ENCODE measurements at places on chromosomes 12 and 14.

- DNase-seq = no peak
Measured at GRCh38 chr12:114430306-114430705, 24.4 kb upstream of the TBX5 start.

DNA sequence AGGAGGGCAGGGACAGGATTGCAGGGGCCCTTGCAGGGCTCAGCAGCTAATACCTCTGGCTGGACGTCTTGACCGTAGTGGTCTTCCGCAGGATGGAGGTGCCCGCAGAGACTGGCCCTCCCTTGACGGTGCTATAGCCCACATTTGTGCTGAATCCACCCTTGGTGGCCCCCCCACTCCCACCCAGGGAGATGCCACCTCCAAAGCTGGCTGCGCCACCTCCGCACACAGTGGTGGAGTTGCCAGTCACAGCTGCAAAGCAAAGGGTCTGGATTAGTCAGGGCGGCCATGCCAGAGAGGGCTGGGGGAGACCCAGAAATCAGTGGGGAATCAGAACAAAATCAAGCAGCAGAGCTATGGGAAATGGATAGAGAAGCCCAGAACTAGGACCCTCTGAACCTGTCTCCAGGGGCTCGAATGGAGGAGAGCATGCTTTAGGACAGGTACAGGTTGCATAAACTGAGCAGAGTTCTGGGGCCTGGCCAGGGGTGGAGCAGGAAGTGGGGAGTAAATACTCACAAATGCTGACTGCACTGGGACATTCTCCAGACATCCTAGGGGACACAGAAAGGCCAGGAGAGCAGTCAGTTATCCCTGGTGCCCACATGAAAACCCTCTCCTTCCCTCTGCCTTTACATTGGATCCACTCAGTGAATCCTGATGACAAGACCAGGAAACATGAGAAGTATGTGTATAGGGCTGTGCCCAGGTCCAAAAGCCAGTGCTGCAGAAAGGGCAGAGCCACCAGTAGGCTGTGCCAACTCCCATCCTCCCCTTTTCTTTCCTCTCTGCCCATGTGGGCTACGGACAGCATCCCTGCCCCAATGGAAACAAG, 8.1 kb upstream of the KRT4 start:
- no peak for DNase-seq

GRCh38 chr14:65723348-65723747, 310.8 kb downstream of the FUT8 start:
- DNase-seq = no peak

DNA sequence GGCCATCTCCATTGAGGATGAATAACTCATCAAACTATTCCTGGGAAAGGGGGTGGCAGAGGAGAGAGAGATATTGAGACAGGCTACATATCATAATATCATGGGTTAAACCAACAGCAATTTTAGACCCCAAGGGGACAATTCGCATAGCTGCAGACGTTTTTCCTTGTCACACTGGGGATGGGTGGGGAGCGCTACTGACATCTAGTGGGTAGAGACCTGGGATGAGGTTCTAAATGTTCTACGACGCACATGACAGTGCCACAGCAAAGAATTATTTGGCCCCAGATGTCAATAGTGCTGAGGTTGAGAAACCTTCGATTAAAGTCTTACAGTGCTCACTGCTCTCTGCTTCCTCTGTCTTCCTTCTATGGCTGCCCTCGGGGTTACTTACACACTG, 425.6 kb downstream of the NRXN3 start:
- DNase-seq = peak; percentile 27

- no peak for DNase-seq
Measured at GRCh38 chr12:74227846-74228545, 309.6 kb upstream of the ATXN7L3B start.

- DNase-seq = no peak
Measured at GRCh38 chr14:72597252-72598233, 296.4 kb downstream of the DPF3 start.

GRCh38 chr14:84247693-84248092, 1282.3 kb upstream of the FLRT2 start:
- no peak for DNase-seq

GRCh38 chr14:54570631-54571415, 3.9 kb downstream of the SAMD4A start:
- no peak for DNase-seq

- no peak for DNase-seq
Measured at GRCh38 chr14:76931631-76932402, 96.7 kb downstream of the IRF2BPL start.

- peak; percentile 0 for DNase-seq
Measured at GRCh38 chr12:34397591-34398365, 375.5 kb downstream of the ALG10 start.

DNA sequence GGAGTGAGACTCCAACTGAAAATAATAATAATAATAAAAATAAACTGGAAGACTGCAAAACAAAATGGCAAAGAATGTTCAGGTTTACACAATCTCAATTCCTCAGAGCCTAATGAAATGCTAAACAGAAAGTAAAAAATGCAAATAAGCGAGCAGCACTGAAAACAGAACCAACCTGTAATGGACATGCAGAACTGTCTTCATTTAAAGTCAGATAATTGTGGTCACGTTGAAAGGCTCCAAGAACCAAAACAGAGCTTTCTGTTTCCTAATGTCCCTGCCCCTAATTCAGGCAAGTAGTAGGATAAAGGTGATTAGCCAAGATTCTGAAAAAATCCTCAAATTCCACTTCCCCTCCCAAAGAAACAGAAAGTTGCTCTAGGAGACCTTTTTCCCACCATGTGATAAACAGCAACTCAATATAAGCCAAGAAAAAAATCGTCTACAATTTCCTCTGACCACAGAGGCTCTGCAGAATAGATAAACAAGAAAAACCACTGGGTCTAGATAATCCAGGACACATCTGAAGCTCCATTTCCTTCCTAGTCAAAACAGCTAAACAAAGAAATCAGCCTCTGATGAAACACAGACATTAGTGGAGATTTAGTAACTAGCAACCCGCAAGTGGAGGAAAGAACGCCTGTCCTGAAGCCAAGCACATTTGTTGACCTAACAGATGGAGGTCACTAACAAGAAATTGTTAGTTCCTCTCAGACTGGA, 3.0 kb downstream of the MIS18BP1 start:
- DNase-seq = no peak

GRCh38 chr14:94224040-94224439, 49.9 kb downstream of the PPP4R4 start:
- no peak for DNase-seq

DNA sequence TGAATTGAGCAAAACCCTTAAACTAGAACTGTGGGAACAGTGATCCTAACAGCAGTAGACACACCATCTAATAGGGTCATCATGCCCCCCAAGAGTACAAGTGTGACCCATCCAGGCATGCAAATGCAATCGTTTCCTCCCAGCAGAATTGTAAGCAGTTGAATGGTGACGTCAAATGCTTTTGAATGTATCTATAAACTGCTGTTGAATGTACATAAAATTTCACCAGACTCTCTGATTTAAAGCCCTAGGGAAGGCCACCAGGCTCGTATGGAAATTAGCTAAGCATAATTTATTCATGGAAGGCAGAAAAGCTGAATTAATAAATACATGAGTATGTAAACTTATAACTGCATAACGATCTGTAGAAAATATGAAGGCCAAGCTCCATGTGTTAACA, 482.9 kb downstream of the EGLN3 start:
- no peak for DNase-seq

DNA sequence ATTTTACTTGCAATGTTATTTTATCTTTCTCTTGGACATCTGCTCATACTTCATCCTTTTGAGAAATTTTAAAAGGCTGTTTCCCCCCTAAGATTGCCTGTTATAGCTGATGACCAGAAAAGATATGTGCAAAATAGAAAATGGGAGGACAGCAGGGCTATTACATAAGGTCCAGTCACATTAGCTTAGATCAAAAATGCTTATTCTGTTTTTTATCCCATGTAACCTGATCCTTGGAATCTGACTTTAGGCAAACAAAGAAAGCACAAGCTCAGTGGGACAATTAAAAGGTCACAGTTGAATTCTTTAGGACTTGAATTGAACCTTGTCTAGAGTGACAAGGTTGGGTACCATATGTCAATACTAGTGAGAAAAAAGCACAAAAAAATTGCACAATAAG, 65.1 kb upstream of the TRHDE start:
- DNase-seq = no peak

DNA sequence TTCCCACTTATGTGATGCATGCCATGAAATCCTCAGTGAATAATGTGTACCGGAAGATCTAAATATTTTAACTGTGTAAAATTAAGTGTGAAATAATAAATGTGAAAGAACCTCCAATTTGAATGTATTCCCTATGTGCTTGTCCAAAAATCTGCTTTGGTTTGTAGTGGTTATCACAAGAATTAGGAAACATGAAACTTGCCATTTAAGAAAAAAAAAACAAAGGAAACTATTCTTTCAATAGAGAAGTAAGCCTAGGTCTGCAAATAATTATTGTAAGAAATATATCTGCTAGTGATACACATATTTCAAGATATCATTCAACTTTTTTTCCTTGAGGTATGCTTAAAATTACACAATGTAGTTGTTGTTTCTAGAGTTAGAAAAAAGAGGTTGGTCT, 500.4 kb downstream of the SLC6A15 start:
- DNase-seq = no peak

DNA sequence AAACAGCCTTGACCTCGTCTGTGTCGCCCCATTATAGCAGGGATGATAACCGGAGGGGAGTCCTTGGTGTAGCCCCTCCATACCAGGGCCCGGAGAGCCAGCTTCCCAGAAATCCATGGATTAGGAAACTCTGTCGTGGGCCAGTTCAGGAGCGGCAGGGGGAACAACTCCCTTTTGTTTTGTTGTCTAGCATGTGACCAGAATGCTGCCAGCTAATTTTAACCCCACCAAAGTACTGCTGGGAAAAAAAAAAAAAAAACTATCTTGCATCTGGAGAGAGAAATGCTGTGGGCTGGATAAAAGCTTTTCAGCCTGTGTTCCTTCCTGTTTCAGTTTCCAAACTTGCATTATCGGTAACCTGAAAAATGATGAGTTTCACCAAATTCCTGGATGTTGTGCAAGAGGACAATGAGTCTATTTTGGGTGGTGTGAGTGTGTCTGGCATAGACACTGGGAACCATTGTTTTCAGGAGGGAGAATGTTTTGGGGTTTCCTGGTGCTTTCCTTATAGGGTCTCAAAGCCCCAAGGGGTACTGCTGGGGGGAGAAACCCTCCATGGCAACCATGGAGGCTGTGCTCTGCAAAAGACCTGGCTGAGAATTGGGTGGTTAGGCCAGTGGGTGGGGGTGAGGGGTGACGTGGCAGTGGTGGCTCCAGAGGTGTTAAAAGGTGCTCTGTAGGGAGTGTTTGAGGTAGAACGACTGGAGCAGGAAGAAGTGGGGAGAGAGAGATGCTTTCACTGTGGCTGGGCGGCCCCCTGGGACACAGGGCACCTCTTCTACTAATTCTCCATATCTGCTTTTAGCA, 14.9 kb upstream of the IRF2BPL start:
- DNase-seq = no peak

DNA sequence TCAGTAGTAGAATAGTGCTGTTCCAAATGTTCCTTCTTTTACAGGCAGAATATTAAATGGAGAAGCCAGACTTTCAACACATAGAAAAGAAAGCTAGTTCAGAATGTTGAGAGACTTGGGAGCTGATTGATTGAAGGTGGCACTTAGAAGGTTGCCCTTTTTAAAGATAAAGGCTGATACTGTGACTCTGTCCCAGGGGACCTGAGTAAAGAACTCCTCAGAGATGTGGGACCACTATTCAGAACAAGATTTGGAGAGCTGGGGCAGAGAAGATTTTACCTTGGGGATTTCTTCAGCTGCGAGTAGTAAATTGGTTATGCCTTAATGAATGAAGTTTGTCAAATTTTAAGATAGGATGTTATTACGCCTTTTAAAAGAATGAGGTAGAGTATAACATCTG, 21.4 kb upstream of the BTG1 start:
- DNase-seq = no peak

GRCh38 chr14:25150934-25151790, 101.2 kb upstream of the STXBP6 start:
- DNase-seq = peak; percentile 33

- no peak for DNase-seq
Measured at GRCh38 chr14:56452940-56453339, 126.7 kb upstream of the TMEM260 start.

GRCh38 chr12:96719660-96720362, 187.2 kb upstream of the NEDD1 start:
- no peak for DNase-seq

DNA sequence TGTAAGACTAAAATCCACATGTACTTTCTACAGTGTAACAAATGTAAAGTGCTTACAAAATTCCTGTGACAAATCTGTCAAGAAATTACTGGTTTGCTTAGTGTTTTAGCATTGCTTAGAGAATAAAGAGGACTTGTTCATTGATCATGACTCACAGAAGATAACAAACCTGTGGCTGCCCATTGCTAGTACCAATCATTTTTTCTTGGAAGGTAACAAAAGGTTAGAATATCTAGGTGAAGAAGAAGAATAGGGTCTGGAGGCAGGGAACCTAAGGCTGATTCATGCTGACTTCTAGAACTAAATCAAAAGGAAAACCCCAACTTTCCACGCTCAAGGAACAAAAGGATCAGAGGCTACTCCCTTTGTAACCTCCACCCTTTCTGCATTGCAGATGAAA, 232.7 kb upstream of the ABCD2 start:
- no peak for DNase-seq

GRCh38 chr14:77584809-77585208, 31.6 kb downstream of the SPTLC2 start:
- DNase-seq = no peak

GRCh38 chr14:75315144-75315543, 36.5 kb downstream of the FOS start:
- DNase-seq = peak; percentile 45

DNA sequence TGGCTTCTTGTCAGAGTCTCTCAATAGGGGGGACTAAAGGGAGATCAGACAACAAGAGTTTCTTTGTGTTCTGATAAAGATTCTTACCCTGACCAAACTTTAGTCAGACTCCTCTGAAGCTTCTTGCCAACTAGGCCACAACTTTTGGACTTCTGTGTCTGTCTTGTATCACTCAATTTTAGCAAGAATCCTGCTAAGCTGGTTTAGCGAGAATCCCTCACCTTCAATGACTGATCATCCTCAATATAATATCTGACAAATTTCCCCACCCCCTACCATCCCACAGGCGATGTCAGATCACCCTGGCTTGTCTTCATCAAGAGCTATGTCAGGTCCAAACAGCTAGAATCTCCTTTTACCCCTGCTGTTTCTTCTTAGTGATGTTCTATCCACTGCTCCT, 215.2 kb downstream of the RASSF9 start:
- DNase-seq = no peak

DNA sequence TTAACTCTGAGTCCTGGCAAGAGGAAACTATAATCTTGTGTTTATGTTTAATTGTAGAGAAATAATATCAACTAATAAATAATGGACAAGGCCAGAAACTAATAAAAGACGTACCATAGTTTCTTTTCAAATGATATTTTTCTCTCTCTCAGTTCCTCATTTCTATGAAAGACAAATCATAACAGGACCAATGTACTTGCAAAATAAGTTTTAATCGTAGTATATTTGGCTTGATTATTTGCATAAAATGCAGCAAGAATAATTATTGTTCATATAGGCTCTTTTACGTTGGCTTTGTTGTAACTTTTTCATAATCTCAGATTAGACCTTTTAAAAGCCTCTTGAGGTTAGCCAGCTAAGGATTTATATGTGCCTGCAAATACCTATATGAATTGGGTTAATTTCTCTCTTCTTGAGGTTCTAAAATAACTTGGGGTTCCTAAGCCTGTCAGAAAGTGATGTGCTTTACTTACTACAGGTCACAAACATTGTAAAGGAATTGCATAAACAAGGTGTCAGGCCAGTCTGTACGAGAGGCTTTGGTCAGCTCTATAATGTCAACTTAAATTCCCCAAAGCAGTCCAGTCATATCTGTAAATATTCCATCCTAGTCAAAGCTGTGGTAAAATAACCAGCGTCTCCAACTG, 152.8 kb upstream of the PTPRQ start:
- no peak for DNase-seq

GRCh38 chr12:81987371-81987770, 228.2 kb upstream of the PPFIA2 start:
- no peak for DNase-seq

Measured in SK-N-SH (cell line).